ENCODE measurements at places on chromosomes 3 and 15.

DNA sequence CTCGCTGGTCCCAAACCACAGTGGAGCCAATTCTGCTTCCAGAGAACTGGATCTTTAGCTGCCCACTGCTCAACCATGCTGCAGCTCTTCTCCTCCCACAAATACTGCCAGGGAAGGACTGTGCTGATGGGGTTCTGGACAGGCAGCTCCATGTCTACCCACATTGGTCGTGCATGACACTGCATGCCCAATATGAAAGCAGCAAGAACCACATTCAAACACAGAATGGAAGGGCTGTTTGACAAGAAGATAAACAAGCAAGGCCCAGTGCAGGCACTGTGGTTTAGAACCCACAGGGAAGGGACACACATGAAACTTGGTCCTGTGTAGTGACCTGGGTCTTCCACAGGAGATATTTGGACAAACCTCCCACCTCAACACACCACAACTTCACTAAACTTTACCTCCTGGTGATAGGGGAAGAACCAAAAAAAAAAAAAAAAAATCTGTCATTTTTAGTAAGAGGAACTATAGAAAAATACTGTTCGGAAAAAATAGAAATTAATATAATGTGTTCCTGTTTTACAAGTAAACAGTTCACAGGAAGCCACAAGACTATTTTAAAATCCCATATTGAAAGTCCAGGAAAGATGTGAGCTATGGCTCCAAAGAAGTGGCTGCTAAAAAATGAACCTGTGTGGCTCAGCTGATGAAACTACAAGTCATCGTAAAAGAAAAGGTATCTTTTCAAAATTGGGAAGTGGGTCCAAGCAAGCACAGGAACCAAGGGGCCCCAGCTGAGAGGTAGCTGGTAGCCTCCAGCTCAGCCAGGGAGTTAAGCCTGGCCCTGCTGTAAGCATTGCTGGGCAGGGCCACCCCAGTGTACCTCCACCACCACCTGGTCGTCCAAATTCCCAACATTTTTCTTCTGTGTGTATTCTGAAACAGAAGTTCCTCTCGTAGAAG lies 77.7 kb upstream of the ACAN start:
- no peak for DNase-seq

GRCh38 chr3:22691856-22692628 lies 511.1 kb upstream of the UBE2E2 start:
- DNase-seq: no peak

DNA sequence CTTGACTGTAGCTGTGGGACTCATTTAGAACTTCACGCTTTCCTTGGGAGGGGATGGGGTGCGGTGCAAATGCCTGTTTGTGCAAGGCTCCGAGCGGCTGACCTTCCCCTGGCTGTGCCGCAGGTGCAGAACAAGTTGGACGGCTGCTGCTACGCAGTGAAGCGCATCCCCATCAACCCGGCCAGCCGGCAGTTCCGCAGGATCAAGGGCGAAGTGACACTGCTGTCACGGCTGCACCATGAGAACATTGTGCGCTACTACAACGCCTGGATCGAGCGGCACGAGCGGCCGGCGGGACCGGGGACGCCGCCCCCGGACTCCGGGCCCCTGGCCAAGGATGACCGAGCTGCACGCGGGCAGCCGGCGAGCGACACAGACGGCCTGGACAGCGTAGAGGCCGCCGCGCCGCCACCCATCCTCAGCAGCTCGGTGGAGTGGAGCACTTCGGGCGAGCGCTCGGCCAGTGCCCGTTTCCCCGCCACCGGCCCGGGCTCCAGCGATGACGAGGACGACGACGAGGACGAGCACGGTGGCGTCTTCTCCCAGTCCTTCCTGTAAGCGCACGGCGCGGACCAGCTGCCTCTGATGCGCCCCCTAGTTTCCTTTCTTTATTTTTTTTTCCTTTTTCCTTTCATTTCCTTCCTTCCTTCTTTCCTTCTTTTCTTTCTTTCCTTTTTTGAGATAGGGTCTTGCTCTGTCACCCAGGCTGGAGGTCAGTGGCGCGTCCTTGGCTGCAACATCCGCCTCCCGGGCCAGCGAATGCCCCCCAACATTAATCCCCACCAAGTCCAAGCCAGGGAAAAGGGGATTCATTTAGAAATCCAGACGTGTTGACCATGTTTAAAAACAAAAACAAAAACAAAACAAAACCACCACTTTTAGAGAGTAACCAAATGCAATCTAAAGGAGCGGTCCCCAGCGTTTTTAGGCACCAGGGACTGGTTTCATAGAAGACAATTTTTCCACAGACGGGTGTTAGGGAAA lies 42.7 kb downstream of the EIF2AK4 start:
- DNase-seq: no peak

GRCh38 chr3:98962951-98963350 lies 61.5 kb upstream of the DCBLD2 start:
- DNase-seq: no peak

DNA sequence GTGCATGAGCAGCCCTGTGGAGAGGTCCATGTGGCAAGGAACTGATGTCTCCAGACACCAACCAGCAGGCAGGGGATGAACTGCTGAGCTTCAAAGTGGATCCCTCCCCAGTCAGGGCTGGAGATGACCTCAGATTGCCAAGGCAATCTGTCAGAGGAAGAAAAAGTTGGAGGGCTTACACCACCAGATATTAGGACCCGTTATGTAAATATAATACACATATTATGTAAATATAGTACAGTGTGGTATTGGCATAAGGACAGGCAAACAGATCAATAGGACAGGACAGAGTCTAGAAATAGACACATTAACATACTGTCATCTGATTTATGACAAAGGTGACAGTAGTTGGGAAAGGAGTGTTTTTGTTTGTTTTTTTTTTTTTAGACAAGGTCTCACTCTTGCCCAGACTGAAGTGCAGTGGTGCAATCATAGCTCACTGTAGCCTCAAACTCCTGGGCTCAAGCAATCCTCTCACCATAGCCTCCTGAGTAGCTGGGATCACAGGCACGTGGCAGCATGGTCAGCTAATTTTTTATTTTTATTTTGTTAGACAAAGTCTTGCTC lies 18.0 kb upstream of the RAB7A start:
- DNase-seq: no peak

DNA sequence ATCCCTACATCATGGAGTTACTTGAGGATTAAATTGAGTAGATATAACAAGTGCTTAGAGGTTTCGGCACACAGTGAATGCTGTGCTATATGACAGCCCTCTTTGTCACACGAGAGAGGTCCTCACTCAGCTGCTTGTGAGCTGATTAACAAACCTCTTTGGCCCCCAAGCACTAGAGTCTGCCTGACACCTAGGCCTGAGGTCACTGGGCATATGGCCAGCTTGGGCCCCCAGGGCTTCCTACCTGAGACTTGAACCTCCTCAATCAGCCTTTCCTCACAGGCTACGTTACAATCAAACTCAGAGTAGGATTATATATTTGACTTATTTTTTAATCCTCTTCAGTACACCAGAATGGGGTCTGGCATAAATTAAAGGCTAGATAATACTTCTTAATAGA lies 88.8 kb downstream of the WDR72 start:
- DNase-seq: no peak

DNA sequence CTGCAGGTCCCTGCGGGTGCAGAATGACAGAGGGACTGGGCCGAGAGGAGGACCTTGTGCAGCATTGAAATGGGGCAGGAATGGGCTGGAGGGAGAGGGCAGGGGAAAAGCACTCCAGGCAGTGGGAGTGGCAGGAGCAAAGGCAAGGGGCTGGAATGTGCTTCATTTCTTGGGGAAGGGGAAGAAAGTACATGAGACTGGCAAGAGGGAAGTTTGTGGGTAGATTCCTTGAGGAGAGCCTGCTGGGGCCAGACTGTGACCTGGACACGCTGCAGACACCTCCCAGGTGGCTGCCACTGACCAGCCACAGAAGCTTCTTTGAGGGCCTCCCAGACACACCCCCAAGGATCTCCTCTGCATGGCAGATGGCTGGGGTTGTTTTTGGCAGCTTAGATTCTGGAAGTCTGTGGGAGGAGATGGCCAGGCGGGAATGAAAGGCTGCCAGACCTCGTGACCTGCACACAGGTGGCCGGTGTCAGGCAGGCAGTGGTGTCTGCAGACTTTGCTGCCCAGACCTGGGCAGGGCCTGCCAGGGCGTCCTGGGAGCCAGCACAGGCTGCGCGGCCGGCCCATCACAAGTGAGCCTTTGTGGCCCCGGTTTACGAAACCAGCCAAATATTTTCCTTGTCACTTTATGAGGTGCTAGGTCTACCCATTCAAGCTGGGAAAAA lies 53.1 kb downstream of the SPSB4 start:
- DNase-seq: no peak

DNA sequence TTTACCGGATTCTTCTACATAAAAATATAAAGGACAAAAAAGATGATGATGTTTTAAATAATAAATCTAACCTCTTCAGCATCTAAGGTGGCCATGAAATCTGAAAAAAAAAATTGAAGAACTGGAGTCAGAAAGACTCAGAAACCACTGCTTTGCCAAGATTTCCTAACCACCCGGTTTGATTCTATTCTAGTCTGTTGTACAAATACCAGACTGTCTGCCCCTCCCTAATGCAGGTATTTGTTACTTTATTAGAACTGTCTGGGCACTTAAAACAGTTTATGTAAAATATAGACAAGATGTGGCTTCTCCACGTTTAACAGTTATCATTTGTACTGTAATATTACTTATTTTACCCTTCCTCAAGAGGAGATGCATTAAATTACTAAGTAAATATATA lies 48.8 kb downstream of the UACA start:
- no peak for DNase-seq

GRCh38 chr3:196202516-196202970 lies 8.7 kb downstream of the ZDHHC19 start:
- DNase-seq: no peak

DNA sequence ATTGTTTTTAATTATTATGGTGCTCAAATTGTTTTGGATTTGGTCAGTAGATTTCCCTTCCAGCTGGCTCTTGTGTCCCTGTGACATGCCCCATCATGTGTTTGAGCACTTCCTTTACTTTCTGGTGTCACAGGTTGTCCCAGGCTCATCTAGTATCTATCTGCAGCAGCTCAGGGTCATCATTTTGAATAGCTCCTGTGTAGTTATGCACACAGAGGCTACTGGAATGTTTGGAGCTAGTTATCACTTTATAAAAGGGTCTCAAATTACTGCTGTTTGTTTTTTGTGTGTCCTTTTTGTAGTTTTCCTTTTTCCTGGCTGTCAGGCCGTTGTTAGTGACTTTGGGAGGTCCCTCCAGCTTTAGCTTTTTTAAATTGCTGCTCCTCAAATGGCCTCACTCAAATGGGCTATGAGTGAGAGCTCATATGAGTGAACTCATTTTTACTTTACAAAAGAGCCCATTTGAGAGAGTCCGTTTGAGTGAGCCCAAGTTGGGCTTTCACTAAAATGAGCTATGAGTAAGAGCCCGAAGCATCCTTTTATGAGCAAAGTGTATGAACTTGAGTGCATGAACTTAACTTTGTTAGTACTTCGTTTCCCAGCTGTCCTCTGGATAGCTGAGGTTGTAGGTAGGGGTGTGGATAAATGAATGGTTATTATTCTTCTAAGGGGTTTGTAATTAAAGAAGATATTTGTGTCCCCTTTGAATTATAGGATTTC lies 43.8 kb downstream of the SQOR start:
- DNase-seq: no peak

- no peak for DNase-seq
Measured at GRCh38 chr3:108511490-108511889, 1.1 kb upstream of the MYH15 start.

GRCh38 chr3:100516232-100516631 lies 23.8 kb downstream of the TMEM45A start:
- DNase-seq: no peak

DNA sequence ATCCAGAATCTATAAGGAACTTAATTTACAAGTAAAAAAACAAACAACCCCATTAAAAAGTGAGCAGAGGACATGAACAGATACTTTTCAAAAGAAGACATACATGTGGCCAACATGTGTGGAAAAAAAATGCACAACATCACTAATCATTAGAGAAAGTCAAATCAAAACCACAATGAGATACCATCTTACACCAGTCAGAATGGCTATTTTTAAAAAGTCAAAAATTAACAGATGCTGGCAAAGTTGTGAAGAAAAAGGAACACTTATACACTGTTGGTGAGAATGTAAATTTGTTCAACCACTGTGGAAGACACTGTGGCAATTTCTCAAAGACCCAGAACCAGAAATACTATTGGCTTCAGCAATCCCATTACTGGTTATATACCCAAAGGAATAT lies 830.0 kb upstream of the ALCAM start:
- no peak for DNase-seq

DNA sequence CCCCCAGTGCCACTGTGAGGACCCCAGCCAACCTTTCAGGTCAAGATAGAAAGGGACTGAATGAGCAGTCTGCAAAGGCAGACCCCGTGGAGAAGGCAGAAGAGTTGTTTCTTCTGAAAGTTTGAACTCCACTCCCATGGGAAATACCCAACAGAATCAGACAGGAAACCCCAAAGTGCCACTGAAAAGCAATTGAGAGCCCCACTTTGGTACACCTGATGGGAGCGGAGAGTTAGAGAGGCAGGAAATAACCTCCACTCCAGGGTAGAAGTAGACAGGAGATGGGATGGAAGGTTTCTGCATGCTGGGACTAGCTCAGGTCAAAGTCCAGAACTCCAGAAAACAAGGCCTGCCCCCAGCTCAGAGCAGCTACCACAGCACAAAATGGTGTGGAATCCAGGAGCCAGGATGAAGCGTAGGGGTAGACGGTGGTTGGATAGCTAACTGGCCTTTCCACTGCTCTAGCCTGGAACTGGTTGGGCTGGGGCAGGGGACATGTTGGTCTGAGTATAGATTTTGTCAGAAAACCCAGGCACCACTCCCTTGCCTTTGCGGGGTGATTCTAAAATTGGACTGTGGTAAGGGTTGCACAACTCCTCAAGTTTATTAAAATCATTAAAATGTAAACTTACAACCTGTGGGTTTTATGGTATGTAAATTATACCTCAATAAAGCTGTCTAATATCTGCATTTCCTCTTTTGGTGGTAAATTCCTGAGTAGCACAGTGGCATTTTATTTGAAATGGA lies 1.9 kb upstream of the RAB43 start:
- DNase-seq: no peak

GRCh38 chr3:117728226-117728625 lies 1018.6 kb downstream of the TUSC7 start:
- no peak for DNase-seq

DNA sequence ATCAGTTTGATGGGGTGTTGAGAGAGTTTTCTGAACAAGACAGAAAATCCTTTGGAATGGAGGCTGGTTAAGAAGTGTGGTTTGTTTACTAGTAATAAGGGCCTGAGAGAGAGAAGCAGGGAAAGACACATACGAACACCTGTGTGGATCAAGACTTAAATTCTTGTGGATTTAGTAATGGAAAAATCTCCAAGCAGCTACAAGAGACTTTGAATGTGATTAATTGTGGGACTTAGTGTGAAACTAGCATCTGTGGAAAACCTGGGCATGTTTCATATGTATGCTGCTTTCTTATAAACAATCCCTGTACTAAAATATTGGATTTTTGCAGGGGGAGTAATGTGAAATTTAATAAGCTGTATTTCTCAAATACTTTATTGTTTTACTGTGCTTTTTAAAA lies 399.1 kb downstream of the SI start:
- no peak for DNase-seq

DNA sequence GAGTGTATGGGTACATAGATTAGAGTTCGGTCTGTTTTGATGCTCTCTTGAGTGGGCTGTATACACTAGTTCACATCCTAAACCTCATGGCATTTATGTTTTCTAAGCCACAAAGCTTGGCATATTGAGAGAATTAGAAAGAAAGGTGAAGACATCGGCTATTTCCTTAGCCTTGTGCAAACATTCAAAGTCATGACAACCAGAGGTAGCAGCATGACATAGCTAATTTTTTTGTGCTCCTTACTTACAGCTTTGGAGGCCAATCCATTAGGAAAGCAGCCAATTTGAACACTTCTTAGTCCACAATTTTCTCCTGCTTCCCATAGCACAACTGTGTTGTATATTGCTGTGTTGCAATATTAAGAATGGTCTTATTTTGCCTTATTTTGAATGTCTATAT lies 21.5 kb upstream of the AADAC start:
- no peak for DNase-seq

Data from epithelial cell of proximal tubule (primary cell).